DMS 273 treated with DMSO at 0.1 percent for 48 hours (cell line): ENCODE measurements at places on chromosomes 11 and 22.

DNA sequence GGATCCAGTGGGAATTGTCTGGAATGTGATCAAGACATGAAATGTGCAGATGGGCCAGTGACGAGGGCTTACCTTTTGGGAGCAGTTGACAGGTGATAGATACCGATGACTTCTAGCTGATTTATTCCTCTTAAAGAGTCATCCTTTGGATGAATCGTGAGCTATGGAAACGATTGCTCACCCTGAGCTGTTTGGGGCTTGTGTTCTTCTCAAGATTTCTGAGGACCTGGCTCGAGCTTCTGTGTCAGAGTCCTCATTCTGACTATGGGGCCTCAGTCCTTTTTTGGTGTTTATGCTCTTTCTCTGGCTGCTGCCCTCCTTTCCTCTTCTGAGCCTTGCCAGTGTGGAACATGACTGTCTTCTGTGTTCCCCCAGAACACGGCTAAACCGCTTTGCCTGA lies 11.9 kb upstream of the AMPD3 start:
- DNase-seq = no peak

- no peak for DNase-seq
Measured at GRCh38 chr11:88308576-88308975, 29.0 kb downstream of the CTSC start.

DNA sequence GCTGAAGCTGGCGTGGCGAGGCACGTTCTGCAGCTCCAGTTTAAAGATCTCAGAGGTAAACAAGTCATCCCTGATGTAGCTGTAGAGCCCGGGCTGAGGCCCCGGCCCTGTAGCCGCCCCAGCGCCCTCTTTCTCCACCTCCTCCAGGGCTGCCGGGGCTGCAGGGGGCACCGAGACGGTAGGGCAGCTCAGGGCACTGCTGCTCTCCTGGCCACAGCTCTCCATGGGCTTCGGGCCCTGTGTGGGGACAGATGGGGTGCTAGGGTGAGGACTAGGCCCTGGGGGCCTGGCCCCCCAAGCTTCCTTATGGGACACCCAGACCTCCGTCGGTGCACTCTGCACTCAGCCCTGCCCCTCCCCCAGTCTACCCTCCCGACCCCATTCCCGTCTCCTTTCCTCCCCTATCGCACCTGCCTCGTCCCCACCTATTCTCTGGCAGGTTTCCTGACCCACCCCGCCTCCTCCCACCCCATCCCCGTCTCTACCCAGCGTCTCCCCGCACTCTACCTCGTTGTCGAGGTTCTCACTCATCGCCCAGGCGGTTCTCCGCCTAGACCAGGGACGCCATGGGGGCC lies 559 bp downstream of the RANBP1 start:
- DNase-seq = no peak

DNA sequence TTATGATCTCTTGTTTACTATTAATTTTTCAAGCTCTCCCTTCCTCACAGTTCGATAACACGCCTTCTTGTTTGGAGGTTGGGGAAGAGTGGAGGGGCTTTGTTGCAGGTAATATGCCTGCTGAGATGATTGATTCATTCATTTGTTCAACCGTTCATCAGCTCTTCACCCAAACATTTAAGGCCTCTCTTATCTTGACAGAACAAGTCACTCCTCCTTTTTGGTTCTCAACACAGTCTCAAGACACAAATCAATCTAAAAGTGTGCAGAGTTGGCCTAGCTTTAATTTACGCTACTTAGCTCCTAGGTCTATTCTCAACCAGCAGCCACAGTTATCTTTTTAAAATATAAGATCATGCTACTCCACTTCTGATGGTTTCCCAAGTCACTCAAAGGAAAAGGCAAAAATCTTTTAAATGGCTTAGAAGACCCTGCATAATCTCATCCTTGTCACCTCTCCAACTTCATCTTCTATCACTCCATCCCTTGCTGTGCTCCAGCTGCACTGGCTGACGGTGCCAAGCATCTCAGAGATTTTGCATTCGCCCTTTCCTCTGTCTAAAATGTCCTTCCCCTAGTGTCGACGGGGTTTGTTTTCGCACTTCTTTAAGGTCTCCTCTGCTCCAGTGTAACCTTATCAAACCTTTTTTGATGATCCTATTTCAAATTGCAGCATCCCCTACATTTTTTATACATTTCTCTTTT lies 60.3 kb downstream of the AMBRA1 start:
- no peak for DNase-seq

GRCh38 chr22:50144005-50144614 lies 26.4 kb upstream of the PANX2 start:
- no peak for DNase-seq

GRCh38 chr22:25111579-25112517 lies 87.8 kb upstream of the CRYBB3 start:
- no peak for DNase-seq

DNA sequence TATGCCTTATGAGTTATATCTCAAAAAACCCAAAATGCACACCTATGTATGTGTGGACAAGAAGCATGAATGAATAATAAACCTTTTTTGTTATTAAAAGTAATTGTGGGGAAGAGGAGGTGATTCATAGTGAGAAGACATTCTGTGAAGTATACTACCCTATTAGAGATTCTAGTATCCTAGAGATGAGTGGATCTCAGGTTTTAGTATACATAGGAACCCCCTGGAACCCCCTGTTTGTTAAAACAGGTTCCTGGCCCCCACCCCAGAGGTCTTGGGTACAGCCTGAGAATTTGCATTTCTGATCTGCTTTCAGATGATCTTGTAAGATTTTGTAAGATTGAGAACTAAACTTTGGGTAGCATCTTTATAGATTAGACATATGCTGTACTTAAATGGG lies 17.5 kb downstream of the NUCB2 start:
- no peak for DNase-seq

- DNase-seq = no peak
Measured at GRCh38 chr11:62706850-62707247, 375 bp downstream of the BSCL2 start.

- DNase-seq = no peak
Measured at GRCh38 chr22:29873943-29874342, 9.0 kb upstream of the MTMR3 start.

DNA sequence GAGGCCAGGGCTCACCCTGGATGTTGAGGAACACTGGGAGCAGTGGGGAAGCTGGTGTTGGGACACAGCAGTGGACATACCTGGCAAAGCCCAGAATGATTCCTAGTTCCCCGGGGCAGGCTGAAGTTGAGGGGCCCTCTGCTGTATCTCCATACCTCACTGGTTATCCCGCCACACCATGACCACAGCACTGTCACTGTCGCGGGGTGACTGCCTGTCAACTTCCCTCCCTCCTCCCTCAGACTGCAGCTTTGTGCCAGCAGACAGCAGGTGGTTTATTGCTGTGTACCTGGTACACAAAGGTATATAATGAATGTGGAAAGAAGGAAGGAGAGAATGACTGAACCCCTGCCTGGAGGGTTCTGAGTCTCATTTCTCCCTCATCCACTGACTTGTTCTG lies 318.7 kb downstream of the TMEM135 start:
- no peak for DNase-seq

DNA sequence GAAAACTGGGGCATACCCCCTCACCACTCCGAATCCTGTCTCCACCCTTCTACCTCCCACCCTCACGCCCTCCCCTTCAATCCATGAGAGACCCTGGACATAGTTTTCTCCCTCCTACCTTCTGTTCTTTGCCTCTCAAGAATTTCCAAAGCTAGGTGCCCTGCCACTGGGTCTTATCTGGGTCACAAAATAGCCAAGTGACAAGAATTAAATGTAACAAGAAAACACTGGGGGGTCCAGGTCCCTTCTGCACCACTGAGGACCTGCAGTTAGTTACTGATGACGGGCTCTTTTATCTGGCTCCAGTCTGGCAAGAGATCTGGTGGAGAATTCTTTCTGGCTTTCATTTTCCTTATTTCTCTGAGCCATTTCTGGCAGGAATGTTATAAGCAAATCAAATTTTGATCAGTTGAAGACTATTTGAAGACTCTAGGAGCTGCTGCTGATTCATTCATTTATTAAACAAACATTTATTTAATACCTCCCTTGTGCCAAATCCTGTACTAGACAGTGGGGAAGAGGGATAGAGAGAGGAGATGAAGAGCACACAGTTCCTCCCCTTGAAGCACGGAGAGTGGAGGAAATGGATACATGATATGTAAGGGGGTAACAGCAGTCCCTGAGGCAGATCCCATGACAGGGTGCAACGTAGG lies 135.2 kb downstream of the RRAS2 start:
- no peak for DNase-seq

GRCh38 chr11:69520186-69520916 lies 38.9 kb downstream of the LINC01488 start:
- no peak for DNase-seq

DNA sequence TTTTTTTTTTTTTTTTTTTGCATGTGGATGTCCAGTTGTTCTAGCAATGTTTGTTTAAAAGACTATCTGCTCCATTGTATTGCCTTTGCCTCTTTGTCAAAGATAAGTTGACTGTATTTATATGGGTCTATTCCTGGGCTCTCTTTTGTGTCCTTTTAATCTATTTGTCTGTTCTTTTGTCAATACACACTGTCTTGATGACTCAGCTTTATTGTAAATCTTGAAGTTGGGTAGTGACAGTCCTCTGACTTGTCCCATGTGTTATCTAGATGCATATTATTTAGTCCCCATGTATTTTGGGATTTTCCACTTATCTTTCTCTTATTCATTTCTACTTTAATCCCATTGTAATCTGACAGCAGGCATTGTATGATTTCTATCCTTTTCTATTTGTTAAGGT lies 3.3 kb downstream of the CCDC81 start:
- no peak for DNase-seq

GRCh38 chr11:45961751-45962240 lies 39.3 kb downstream of the LARGE2 start:
- no peak for DNase-seq

- DNase-seq = no peak
Measured at GRCh38 chr22:20218326-20218872, 49.7 kb downstream of the RTN4R start.

DNA sequence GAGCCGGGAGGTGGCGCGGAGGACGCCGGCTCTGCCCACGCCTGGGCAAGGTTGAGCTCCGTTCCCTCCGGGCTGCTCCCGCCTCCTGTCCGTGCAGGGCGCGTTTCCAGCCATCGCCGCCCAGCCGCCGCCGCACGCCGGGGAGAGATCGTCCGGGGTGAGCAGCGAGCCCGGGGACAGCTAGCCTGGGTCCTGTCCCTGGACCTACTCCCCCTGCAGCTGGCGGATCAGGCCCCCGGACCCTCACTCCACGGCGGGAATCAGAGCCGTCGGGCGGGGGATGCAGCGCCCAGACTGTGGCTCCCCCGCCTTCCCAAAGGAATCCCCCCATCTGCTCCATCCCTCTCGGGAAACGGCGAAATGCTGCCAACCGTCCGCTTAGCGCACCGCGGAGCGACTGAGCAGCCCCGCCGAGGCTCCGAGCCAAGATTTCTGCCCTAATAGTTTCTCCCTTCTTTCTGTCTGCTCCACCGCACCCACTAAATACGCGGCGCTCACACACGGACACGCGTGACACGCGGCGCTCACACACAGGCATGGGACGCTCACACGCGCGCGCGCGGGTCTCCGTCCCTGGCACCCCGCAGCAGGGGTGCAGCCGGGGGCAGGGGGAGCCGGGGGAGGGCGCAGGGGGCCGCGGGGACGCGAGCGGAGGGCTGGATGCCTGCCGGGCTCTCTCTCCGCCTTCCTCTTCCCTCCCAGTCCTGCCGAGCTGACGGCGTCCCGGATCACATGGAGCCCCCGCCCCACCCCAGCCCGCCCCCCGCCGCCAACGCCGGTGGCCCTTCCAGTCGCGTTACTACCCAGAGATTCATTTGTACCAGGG lies at the start of gene KCNJ5:
TSS of gene KCNJ5 (plus strand) at position 814 of the 826 bp plus-strand sequence. CDS start 19,918 bp downstream, outside the sequence.
- DNase-seq = no peak

DNA sequence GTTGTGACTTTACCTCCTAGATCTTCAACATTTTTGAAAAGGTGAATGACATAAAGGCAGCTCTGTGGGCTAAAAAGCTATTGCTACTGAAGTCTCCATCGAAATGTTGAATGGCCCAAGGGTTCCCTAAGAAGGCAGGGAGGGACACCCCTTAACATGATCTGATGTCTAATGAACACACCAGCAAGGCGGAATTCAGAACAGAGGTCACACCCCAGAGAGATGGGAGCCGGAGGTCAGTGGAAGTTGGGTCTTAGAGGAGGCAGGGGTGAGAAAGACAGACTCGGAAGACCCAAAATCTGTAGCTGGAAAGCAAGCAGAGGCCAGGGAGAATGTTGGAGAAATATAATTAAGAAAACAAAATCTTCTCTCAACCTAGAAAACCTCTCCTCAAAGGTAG lies 79.0 kb downstream of the TRIM29 start:
- DNase-seq = no peak
